ENCODE measurements at places on chromosomes 5 and 9. TPM values are rescaled to one million over a fixed set of nuclear protein-coding genes. Genes with fewer than 3 reads are reported as not detected.

PDE6A gene
- total RNA-seq: not detected

SCAMP1 gene
- 46.8 TPM for total RNA-seq

BSPRY gene
- not detected for total RNA-seq

PSAT1 gene
- total RNA-seq: 182 TPM

APBA1 gene
- 14.3 TPM for total RNA-seq

All from cardiac atrium fibroblast (primary cell).